ENCODE measurements at places on chromosomes 16 and 17. TPM values are rescaled to one million over a fixed set of nuclear protein-coding genes. Genes with fewer than 3 reads are reported as not detected.

- no peak for DNase-seq
- no peak overlapping the region for H3K27ac ChIP-seq
- H3K27me3 ChIP-seq, result no peaks in the 10 kb centered on the region
- H3K4me3 ChIP-seq, result no peak overlapping the region
- H3K4me1 ChIP-seq, result peaks cover 49% of the 10 kb centered on the region
- H3K36me3 ChIP-seq, result no peaks in the 10 kb centered on the region
Measured at GRCh38 chr17:4840893-4841242, 7.7 kb downstream of the MINK1 start.

- H3K27ac ChIP-seq, result no peak overlapping the region
- DNase-seq, result no peak
- H3K4me1 ChIP-seq, result no peaks in the 10 kb centered on the region
- no peaks in the 10 kb centered on the region for H3K36me3 ChIP-seq
- no peak overlapping the region for H3K4me3 ChIP-seq
Measured at GRCh38 chr16:52229471-52229870, 317.5 kb downstream of the TOX3 start.

DNA sequence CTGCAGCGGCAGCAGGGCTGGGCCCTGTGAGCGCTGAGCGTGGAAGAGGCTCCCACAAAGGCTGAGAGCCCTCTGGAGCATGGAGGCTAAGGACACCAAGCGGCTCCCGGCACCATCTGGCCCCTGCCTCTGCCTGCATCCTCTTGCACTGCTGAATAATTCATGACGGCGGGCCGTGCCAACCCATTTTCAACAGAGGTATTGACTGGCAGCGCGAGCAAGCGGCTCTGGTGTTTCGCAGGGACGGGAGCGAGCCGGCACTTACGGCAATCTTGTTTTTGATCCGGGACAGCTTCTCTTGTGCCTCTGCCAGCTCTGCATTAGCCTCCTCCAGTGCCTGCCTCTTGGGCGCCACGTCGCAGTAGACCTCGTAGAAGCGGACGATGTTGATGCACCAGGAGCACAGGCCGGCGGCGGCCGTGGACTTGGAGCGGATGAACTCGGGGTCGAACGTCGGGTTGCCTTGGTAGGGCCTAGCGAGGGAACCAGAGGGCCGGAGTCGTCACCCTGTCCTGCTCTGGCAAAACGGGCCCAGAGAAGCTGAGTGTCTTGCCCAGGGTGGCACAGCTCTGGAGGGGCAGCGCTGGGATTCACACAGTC lies 80.4 kb downstream of the PGS1 start:
- no peaks in the 10 kb centered on the region for H3K36me3 ChIP-seq
- no peak overlapping the region for H3K27ac ChIP-seq
- H3K27me3 ChIP-seq, result no peaks in the 10 kb centered on the region
- no peaks in the 10 kb centered on the region for H3K4me1 ChIP-seq
- H3K4me3 ChIP-seq, result no peak overlapping the region

ZG16B gene
- not detected for total RNA-seq

GRCh38 chr16:27558932-27559331 lies 9.0 kb downstream of the KATNIP start:
- H3K36me3 ChIP-seq, result peaks cover 6% of the 10 kb centered on the region
- no peak for DNase-seq
- no peak overlapping the region for H3K27ac ChIP-seq
- H3K27me3 ChIP-seq, result no peaks in the 10 kb centered on the region

C17orf50 gene
- not detected for total RNA-seq

- no peaks in the 10 kb centered on the region for H3K27me3 ChIP-seq
- no peak for DNase-seq
- H3K36me3 ChIP-seq, result no peaks in the 10 kb centered on the region
- no peak overlapping the region for H3K4me3 ChIP-seq
- H3K27ac ChIP-seq, result no peak overlapping the region
Measured at GRCh38 chr16:79509906-79510305, 90.6 kb downstream of the MAF start.

ZSCAN10 gene
- not detected for total RNA-seq

- DNase-seq, result no peak
- H3K4me1 ChIP-seq, result no peaks in the 10 kb centered on the region
- H3K36me3 ChIP-seq, result peaks cover 68% of the 10 kb centered on the region
- H3K27ac ChIP-seq, result no peak overlapping the region
Measured at GRCh38 chr16:14576069-14576468, 54.0 kb downstream of the PARN start.

GRCh38 chr16:79571903-79572535 lies 28.5 kb downstream of the MAF start:
- H3K4me3 ChIP-seq, result no peak overlapping the region
- H3K27me3 ChIP-seq, result no peaks in the 10 kb centered on the region
- H3K36me3 ChIP-seq, result no peaks in the 10 kb centered on the region
- no peak overlapping the region for H3K27ac ChIP-seq

GRCh38 chr16:12158428-12158827 lies 181.9 kb downstream of the SNX29 start:
- no peak overlapping the region for H3K27ac ChIP-seq
- no peaks in the 10 kb centered on the region for H3K27me3 ChIP-seq
- H3K36me3 ChIP-seq, result no peaks in the 10 kb centered on the region

GRCh38 chr16:75398333-75398732 lies 35.0 kb downstream of the CFDP1 start:
- H3K27ac ChIP-seq, result no peak overlapping the region
- H3K4me3 ChIP-seq, result no peak overlapping the region
- H3K27me3 ChIP-seq, result no peaks in the 10 kb centered on the region
- DNase-seq, result no peak

PDILT gene
- not detected for total RNA-seq

DNA sequence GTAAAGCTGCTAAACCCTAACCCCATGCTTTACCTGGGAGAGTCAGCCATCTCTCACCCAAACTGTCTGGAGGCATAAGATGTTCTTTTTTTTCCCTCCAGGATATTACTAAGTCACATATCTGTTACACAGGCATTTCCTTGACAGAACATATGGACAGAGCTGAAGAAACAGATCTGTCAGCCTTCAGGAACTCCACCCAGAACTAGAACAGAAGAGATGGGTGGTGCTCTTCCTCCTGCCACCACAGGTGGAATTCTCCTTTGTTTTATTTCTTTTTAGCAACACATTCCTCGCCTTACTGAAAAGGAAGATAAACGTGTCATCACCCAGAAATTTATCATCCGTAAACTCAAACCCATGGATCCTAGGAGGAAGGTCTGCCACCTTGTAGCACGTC lies 8.8 kb downstream of the MYCBPAP start:
- H3K27me3 ChIP-seq, result no peaks in the 10 kb centered on the region
- no peak for DNase-seq
- H3K27ac ChIP-seq, result no peak overlapping the region

DNA sequence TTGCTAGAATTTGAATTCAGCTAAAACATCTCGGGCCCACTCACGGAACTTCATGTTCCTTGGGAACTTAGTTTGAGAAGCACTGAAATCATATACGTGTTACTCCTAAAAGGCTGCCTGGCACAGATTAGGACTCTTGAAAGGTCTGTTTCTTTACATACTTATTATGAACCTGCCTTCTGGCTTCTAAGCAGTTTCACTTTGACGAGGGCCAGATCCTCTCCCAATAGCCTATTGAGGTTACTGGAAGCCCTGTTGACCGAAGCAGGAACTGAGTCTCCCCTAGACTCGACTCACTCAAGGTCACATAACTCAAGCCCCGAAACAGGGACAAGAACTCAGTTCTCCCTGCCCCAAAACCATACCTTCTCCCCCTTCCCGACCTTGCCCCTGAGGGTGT lies 121.9 kb upstream of the PLCG2 start:
- H3K4me1 ChIP-seq, result peaks cover 15% of the 10 kb centered on the region
- H3K4me3 ChIP-seq, result no peak overlapping the region
- no peaks in the 10 kb centered on the region for H3K27me3 ChIP-seq

TRPV2 gene
- total RNA-seq, result 11.3 TPM

DNA sequence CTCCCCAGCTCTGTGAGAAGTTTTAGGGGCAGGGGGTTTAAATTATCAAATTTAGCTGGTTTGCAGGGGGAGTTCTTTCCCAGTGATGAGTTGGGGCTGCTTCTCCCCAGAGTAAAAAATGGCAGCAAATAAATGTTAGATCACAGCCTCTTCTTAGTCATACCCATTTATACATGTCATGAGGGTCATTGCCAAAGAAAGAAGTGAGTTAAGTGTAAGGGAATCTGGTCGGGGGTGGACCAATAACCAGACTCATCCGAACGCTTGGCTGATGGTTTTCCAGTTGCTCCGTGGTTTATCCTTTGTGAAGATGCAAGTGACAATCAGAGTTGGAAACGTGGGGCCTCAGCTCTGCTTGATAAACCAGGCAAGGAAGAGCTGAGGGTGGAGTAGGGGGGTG lies 87.1 kb downstream of the PLXDC1 start:
- no peak overlapping the region for H3K4me3 ChIP-seq
- H3K27ac ChIP-seq, result no peak overlapping the region

SMIM36 gene
- total RNA-seq, result not detected

KRT17 gene
- 1.2 TPM for total RNA-seq

CDRT15L2 gene
- not detected for total RNA-seq

GRCh38 chr17:21173543-21173942 lies 40.4 kb downstream of the TMEM11 start:
- no peaks in the 10 kb centered on the region for H3K27me3 ChIP-seq
- H3K27ac ChIP-seq, result no peak overlapping the region
- H3K36me3 ChIP-seq, result peaks cover 29% of the 10 kb centered on the region
- peaks cover 27% of the 10 kb centered on the region for H3K4me1 ChIP-seq

KRT9 gene
- total RNA-seq, result not detected

RNF222 gene
- total RNA-seq, result not detected

CLEC19A gene
- not detected for total RNA-seq

DNA sequence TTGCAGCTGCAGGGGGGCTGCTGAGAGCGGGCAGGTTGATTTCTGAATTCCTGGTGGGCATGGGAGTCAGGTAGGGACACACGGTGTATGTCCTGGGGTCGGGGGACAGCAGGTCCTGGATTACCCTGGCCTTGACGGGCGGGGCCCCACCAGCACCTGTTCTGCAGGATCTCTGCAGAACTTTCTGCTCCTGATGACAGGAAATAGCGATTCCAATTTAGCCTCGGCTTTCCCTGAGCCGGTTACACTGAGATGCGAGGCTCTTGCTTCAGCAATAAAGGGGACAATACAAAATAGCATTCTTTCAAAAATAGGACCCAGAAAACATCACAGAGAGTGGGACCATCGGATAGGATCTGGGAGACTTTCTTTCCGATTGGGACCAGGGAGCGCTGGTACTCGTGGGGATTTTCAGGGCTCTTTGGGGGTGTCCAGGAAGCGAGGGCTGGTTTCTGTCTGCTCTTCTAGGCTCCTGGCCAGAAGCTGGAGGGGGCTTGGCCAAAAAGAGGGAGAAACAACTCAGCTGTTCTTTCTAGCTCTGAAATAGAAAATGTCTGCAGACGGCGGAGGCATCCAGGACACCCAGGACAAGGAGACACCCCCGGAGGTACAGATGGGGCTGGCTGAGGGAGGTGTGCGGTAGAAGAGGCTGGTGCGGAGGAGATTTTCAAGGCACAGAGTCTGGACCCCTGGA lies 642 bp downstream of the ZNF205 start:
- no peaks in the 10 kb centered on the region for H3K27me3 ChIP-seq
- DNase-seq, result no peak
- peaks cover 34% of the 10 kb centered on the region for H3K36me3 ChIP-seq

GRCh38 chr16:83992624-83993023 lies 24.6 kb downstream of the NECAB2 start:
- no peak overlapping the region for H3K4me3 ChIP-seq
- no peaks in the 10 kb centered on the region for H3K27me3 ChIP-seq
- H3K36me3 ChIP-seq, result no peaks in the 10 kb centered on the region
- no peak for DNase-seq
- H3K4me1 ChIP-seq, result peaks cover 23% of the 10 kb centered on the region

ABCC11 gene
- not detected for total RNA-seq

SYCE1L gene
- 0.57 TPM for total RNA-seq

DNA sequence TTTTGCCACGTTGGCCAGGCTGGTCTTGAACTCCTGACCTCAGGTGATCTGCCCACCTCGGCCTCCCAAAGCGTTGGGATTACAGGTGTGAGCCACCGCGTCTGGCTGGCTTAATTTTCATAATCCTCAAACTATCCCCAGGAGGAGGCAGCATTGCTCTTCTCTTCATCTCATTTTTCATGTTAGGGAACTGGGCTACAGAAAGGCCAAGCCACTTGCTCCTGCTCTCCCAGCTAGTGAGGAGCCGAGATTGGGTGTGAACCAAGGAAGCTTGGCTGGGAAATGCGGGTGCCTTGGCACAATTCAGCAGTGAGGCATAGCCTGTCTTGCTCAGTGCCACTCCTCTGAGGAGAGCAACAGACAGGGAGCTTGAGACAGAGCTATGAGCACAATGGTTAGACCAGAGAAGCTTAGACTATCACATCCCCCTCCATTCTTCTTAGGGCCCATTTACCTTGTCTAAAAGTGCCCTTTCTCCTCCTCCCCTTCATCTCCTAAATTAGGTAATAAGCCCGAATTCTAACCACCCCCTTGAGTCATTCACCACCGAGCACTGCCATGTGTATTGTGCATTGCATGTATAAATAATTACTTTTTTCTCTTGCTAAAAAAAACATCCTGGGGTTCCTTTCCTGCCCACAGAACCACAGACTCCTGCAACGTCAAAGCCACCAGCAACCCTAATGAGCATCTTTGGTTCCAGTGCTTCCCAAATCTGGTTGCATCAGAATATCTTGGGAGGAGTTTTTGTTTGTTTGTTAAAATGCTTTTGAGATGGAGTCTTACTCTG lies 20.0 kb upstream of the KIF19 start:
- no peaks in the 10 kb centered on the region for H3K36me3 ChIP-seq
- H3K4me3 ChIP-seq, result no peak overlapping the region
- H3K27ac ChIP-seq, result no peak overlapping the region
- DNase-seq, result no peak

GRCh38 chr17:6474906-6475305 lies 30.7 kb downstream of the PIMREG start:
- DNase-seq, result no peak
- H3K27ac ChIP-seq, result peak overlapping the region; percentile 40
- H3K4me1 ChIP-seq, result no peaks in the 10 kb centered on the region
- no peaks in the 10 kb centered on the region for H3K36me3 ChIP-seq
- H3K27me3 ChIP-seq, result no peaks in the 10 kb centered on the region
- H3K4me3 ChIP-seq, result no peak overlapping the region

Data from esophagus muscularis mucosa (tissue), 4 donors.